ENCODE measurements at places on chromosomes 12 and 14.
A peak's percentile ranks its signal among the peaks of the same experiment; 100 is the strongest.

DNA sequence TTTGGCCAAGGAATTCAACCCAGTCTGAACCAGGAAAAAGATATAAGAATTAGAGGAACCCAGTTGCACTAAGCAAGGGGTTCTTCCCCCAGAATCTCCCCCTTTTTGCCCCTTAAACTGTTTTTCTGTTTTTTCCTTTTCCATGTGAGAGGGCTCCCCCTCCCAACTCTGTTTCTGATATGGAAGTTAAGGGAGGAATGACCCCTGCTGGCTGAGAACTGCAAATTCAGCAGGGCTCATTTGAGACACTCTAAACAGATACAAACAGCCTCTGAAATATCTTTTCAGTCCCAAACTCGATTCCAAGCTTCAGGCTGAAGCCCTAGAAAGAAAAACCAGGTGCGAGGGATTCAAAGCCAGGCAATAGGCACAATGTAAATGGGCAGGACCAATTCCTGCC is 132.7 kb downstream of the SLC41A2 start:
- no peak for DNase-seq

DNA sequence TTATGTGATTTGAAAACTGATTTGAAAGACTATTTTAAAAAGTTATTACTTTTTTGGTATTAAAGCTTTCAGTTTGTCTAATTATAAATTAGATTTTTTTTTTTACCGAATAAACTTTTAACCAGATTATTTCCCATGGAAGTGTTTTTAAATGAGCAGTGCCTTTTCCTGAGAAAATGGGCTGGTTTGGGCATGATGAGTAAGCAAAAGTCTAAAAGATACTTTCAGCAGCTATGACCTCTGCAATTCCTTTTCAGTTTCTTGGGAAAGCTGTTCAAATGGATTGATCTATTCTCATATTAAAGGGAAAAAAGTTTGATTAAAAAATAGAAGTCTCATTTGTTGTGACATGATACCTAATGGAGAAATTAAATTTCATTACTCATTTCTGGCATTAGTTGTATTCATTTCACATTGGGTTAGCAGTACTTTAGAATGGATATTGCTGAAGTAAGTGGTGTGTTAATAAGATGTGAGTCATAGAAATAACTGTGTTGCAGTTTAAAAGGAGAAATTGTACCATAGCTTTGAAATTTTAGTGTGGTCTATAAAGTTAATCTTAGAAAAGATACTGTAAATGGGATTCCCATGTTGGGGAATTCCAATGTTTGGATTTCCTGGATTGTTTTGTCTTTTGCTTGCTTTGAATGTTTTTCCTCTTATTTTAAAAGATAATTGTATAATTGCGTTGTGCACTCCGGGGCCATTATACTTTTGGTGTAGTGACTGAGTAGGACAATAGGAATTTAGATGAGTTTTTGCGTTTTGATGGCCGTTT is 21.0 kb downstream of the KTN1 start:
- no peak for DNase-seq

DNA sequence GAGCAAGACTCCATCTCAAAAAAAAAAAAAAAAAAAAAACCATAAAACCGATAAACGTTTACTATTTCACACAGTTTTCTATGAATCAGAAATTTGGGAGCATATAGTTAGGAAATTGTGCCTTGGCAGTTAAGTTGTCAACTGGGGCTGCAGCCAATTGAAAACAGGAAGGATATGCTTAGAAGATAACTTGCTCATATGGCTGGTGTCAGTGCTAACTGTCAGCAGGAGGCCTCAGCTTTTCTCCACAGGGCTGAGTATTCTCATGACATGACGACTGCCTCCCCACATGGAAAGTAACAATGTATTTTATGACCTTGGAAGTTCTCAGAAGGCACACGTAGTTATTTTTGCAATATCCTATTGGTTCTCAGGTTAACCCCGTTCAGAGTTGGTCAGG is 29.6 kb upstream of the OR5AU1 start:
- no peak for DNase-seq

- no peak for DNase-seq
These were observed 324.2 kb downstream of the AEBP2 start for GRCh38 chr12:19763488-19763887.

DNA sequence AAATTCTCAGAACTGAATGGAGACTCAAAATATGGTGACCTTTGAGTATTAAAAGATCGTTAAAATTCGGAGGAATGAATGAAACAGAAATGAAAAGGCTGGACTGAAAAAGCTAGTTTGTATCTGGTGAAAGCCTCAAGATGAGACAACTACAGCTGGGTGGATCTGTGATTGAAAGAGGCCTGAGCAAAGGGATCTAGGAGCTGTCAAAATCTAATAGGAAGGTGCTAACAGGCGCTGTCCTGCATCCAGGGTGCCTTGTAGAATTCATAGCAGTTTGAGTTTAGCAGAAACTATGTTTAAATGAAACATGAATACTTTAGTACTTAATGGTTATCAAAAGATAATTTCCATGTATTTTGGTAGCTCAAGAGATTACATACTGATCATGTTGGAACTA is 2.3 kb downstream of the YY1 start:
- DNase-seq, result no peak

- DNase-seq, result no peak
These were observed 85.2 kb downstream of the CCDC88C start for GRCh38 chr14:91332171-91332985.

GRCh38 chr14:23566112-23566777 is 1.3 kb downstream of the AP1G2 start:
- DNase-seq, result no peak

DNA sequence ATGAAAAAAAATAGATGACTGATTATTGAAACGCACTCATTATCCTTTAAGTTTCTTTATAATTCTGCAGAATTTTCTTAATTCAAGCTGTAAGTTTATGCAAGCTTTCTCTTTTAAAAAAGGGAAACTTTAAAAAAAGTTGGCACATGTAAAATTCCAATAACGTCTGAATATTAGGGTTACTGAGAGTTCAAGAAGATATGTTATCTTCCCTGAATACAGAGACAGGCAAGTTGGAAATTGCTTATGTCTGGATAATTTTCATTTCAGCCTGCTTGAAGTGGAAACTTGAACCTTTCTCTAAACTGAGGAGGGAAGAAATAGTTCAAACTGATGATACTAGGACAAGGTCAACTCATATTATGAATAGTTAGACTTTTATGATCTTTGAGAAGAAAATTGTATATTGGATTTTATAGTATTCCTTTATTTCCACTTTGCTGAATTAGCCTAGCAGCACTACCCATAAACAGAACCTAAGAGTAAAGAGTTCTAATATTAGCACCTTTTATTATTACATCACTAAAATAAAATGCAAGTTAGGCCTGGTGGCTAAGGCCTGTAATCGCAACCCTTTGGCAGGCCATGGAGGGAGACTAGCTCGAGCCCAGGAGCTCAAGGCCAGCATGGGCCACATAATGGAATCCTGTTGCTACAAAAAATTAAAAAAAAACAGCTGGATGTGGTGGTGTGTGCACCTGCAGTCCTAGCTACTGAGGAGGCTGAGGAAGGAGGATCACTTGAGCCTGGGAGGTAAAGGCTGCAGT is 288.0 kb downstream of the TRHDE start:
- DNase-seq, result no peak

- no peak for DNase-seq
These were observed 88.7 kb downstream of the TMTC1 start for GRCh38 chr12:29695026-29695425.

DNA sequence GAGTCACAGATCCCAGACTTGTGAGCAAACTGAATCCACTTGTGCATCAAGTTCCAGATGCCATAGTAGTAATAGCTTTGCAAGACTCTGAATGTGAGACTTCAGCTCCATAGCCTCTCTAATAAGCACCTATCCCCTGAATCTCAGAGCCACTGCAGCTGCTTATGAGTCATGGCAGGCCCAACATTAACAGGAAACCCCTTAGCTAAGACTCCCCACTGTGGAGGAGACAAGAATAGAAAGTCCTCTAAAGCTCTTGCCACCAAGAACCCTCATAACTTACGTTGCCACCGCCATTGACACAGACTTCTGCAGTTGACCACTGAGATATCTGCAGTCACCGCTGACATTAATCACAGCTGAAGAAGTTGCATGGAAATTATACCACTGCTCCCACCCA is 62.9 kb upstream of the PDE3A start:
- DNase-seq, result no peak

DNA sequence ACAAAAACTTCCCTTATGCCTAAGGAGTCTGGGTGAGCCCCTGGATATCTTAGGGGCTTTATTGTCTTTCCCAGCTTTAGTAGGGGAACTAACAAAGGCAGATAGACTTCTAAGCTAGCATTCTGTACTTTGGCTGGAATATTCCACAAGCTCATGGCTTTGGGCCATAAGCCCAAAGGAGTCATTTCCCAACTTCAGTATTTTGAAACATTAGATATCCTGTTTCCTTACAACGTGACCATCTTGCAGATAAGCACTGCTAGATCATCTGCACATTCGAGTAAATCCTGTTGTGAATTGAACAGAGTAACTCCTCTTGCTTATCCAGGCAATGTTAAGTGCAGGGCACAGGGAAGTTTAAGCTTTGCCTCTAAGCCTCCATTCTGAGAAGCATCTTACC is 70.6 kb upstream of the ACTN1 start:
- no peak for DNase-seq

GRCh38 chr12:1529862-1530591 is 64.4 kb downstream of the FBXL14 start:
- DNase-seq, result peak; percentile 28

DNA sequence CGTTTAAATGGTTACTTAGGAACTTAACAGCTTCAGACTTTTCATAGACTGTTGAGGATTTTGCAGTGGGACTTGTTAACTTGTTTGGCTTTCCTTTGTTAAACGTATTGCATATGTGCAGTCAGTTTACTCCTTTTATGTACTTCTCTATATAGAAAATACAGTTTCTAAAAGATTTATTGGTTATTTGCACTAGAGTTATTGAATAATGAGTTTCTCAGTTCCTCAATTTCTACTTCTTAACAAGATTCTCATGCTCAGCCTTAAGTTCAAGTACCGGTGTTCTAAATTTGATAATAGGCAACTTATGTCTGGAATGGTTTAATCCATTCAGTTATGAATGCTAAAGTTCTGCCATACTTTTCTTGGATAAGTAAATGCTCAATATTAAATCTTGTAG is 919 bp downstream of the PSMA3 start:
- no peak for DNase-seq

GRCh38 chr14:55976655-55977054 is 141.6 kb upstream of the PELI2 start:
- no peak for DNase-seq

- no peak for DNase-seq
These were observed 33.7 kb upstream of the GALNT9 start for GRCh38 chr12:132362996-132363660.

DNA sequence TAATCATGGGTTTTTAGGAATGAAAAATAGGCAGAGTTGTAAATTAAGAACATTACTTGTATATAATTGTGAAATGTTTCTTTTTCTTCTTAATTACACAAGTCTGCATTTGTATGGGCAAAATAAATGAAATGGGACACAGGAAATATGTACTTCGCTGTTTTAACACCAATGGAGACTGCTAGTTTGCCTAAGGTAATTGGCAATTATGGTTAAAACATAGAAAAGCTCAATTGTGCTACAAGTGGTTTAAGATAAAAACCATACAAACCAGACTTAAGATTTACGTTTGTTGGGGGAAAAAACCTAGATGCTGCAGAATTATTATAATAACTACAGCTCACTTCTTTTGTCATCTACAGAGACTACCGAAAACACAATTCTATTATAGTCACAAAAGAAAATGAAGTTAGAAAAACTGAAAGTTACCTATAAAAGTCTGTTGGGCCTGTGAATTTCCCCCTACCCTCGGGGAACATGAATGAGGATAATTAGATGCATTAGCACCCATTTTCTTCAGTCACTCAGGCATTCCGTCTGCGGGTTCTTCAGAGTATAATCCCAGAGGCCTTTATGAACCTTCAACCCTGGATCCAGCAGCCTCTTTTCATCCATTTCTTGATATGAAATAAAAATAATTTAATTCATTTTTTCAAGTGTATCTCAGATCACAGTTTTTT is 37.2 kb downstream of the BTBD7 start:
- DNase-seq, result no peak

DNA sequence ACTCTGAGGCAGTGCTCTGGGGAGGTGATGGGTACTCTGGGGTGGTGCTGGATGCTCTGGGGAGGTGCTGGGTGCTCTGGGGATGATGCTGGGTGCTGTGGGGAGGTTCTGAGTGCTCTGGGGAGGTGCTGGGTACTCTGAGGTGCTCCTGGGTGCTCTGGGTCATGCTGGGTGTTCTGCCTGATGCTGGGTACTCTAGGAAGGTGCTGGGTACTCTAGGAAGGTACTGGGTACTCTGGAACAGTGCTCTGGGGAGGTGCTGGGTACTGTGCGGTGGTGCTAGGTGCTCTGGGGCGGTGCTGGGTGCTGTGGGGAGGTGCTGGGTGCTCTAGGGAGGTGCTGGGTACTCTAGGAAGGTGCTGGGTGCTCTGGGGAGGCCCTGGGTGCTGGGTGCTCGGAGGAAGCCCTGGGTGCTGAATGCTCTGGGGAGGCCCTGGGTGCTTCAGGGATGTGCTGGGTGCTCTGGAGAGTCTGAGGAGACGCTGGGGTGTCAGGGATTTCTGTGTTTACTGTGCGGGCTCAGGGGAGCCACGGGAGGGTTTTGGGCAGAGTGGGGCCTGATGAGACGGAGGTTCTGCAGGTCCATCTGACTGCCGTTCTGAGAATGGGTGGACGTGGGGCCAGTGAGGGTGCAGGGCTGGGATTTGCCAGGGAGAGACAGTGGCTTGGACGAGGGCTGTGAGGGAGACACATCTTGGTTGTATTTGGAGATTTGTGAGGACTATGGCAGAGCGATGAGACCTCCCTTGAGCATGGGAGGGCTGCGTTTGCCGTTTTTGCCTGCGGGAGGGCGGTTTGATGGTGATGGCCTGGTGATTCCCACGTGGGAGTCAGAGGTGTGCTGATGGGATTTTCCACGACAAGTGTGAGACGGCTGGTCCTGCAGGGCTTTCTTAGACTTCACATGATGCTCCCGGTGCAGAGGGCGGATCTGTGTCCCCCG is 30.0 kb downstream of the MMP17 start:
- no peak for DNase-seq

- no peak for DNase-seq
These were observed 8.0 kb upstream of the SELPLG start for GRCh38 chr12:108641446-108642268.

DNA sequence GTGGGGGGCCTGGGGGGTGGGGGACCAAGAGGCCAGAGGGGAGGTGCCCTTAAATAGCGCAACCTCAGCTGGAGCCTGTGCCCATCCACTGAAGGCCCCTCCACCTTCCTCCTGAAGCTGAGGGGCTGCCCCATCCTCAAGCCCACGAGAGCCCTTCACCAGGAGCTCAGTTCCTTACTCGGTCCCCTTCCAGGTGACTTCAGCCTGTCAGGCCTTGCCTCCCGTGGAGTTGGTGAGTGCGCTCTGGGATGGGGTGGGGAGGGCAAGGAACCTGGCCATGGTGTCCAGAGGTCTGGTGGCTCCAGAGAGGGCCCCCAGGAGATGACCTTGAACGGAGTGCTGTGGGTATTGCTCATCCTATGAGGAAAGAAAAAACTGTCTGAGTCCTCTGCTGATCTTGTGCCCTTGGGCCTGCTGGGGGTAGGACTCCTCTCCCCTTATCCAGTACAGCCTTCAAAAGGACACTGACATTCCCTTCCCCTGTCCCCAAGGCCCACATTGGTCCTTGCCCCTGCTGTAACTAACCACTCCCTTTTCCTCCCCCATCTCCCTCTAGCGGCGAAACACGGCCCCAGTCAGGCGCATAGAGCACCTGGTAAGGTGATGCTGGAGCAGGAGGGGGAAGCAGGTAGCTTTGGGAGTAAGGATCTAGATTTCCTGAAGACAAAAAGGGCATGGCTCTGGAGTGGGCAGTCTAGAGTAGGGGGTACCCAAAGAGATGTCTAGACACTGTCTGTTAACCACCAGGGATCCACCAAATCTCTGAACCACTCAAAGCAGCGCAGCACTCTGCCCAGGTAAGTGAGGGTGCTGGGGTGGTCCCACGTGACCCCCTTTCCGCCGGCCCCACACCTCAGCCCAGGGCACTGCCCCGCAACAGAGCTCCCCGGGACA is 3.6 kb downstream of the TNS2 start:
- peak; percentile 64 for DNase-seq
